ENCODE measurements at places on chromosomes 13 and 19. TPM values are rescaled to one million over a fixed set of nuclear protein-coding genes. Genes with fewer than 3 reads are reported as not detected.

DNA sequence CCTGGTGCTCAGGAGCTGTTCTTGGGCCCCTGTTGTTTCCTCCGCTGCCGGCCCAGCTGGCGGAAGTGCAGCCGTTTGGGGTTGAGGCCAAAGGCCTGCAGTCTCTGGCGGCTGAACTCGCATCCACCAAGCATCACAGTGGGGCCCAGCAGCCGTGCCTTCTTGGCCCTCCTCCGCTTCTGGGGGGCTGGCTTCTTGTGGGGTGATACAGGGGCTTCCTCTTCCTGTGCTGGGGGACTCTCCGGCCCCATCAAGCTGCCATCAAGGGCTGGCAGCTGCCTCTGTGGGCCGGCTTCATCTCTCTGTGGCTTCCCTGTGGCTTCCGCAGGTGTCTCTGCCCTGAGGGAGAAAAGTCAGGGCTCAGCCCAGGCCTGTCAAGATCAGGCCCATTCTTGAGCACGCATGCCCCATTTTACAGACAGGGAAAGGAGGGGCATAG is 10.3 kb downstream of the ATG4D start:
- DNase-seq, result no peak

LCP1 gene
- 3.4 TPM for total RNA-seq

GRCh38 chr13:30341815-30342570 is 34.6 kb upstream of the KATNAL1 start:
- DNase-seq, result no peak

FARSA gene
- total RNA-seq, result 74.7 TPM

GRCh38 chr13:76012091-76012721 is 376.1 kb downstream of the LMO7 start:
- no peak for DNase-seq

PGPEP1 gene
- total RNA-seq, result 27.6 TPM

GRCh38 chr19:807627-808422 is 10.6 kb downstream of the PTBP1 start:
- DNase-seq, result no peak

PLK5 gene
- total RNA-seq, result 0.23 TPM

DNA sequence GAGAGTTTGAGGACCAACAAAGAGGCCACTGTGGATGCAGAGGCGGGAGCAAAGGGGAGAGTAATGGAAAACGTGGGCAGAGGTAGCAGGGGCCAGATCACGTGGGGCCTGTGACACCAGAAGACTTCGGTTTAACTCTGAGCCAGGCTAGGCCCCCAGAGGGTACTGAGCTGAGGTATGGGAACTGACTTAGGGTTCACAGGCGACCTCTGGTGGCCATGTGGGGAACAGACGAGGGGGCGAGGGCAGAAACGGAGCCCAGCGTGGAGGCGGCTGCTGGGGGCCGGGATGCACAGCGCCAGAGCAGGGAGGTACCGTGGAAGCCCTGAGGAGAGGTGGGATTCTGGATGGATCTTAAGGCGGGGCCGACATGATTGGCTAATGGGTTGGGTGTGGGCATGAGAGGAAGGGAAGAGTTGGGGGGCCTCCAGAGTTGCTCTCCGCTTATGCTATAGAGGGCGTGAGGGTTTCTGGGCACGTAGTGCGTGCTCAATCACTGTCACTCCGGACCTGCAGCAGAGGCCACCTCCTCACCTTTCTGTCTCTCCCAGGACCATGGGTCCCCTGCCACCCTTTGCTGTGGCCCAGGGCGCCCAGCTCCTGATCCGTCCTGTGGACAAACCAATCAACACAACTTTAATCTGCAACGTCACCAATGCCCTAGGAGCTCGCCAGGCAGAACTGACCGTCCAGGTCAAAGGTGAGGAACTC is 13.7 kb downstream of the PVR start:
- DNase-seq, result peak; percentile 90

DNA sequence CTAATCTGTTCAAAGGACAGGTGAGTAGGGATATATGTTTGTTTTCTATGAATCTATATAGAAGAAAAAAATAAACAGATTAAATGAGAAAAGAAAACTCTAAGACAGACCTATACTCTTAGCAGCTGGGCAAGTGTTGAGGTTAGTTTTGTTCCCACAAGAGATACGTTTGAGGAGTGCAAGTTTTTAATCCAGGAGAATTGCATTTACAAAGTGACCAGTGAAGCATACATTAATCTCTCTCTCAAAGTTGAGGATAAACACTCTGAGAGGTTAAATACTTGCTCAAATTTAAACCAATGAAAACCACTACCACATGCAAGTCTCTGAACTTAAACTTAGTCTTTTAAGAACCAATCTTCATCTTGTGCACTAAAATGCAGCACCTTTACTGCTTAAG is 930.5 kb upstream of the MIR17HG start:
- no peak for DNase-seq

DNA sequence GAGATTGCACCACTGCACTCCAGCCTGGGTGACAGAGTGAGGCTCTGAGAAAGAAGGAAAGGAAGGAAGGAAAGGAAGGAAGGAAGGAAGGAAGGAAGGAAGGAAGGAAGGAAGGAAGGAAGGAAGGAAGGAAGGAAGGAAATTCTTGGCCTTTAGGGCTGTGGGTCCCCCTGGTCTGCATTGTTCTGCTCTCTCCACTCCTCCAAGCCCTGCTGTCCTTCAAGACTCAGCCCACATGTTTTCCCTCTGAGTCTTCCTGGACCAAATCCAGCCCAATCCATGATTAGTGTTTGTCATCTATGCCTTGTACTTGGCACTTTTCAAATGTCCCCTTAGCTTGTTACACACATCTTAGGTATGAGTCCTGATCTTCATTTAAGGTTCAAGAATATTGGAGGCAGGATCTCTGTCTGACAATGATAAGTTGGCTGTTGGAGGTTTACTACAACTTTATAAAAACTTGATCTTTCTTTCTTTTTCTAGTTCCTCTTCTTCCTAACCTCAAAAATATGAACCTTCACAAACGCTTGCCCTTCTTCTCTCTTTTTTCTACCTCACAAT is 48.8 kb upstream of the INTS6 start:
- no peak for DNase-seq

DNA sequence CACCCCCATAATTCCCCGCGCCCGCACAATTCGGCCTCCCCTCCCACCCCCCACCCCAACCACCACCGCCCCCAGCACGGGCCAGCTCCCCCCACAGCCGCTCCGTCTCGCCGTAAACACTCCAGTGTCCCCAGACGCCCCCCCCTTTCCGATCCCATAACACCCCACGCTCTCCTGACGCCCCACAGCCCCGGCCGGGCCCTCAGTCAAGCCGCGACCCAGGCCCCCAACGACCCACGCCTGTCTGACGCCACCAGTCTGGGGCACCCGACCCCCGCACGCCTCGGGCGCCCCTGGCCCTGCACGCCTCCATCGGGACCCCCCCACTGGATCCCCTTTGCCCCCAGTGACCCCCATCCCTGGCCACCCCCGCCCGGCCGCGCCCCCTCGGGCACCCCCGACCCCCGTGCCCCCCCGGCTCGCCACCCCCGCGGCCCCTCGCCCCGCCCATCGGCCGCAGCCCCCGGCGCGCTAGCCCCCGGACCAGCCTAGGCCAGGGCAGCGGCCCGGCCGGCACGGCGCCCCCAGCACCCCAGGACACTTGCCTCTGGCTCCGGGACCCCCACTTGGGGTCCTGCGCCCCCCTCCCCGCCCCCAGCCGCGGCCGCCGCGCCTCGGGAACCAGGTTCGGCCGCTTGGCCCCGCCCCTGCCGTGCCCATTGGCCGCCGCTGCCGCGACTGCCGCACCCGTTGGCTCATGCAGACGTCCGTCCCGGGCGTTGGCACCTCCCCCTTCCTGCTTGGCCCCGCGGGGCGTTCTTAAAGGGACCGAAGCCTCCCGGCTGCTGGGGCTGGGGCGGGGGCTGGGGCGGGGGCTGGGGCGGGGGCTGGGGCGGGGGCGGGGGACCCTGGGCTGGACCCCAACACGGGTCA is at the start of gene FKBP8:
FKBP8 (minus strand) TSS at position 633 of the 873 bp plus-strand sequence. CDS start 1,603 bp downstream, outside the sequence.
- DNase-seq, result peak; percentile 97

DNA sequence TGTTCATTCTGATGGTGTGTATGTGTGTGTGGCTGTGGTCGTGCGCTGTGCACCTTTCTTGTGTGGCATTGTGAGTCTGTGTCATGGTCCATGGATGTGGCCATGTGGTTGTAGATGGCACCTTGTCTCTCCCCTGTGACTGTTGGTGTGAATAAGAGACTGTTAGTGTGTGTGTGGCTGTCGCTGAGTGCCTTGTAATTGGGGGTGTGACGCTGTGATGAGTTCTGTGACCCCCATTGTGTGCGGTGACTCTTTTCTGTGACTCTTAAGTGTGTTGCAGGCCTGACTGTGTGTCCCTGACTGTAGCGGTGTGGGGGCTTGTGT is 804 bp downstream of the PLPPR2 start:
- DNase-seq, result no peak

DNA sequence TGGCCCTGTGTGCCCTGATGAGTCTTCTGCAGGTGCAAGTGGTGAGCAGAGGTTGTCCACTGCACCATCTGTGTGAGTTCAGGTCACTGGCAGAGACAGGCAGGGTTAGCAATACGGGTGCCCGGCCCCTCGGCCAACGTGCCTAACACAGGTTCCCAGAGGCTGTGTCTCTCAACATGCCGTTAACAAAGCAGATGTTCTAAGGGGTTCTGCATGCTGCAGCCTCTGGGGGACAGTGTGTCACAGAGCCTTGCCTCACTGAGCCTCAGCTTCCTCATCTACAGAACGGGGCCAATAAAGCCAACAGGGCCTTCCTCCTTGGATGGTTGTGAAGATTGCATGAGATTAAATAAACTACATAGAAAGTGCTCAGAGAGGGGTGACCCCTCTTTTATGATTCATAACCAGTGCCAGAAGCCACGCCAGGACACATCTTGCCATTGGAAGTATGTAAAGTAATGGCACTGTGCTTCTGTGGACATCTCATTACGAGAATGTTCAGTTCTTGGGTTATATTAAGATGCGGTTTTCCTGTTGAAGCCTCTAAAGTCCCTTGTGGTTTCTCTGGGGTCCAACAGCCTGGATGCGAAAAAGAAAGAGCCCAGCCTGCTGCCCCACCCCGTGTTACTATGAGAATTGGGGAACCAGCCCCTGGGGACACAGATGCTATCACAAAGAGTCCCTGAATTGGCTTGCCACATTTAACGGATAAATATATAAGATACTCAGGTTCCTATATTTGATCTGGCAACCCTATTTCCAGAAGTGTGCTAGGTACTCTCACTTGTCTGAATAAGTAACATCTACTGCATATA is 11.2 kb upstream of the ARHGEF18 start:
- no peak for DNase-seq

ZNF763 gene
- total RNA-seq, result 0.87 TPM

- no peak for DNase-seq
Observed at GRCh38 chr19:328025-328505, 16.5 kb downstream of the MIER2 start.

- DNase-seq, result peak; percentile 78
Observed at GRCh38 chr19:35268536-35269437, at the start of gene USF2. Gene USF2, plus strand, starts transcription at chr19:35268962. Its CDS starts 140 bp downstream, at chr19:35269102.

ZNF266 gene
- 13.9 TPM for total RNA-seq

DNA sequence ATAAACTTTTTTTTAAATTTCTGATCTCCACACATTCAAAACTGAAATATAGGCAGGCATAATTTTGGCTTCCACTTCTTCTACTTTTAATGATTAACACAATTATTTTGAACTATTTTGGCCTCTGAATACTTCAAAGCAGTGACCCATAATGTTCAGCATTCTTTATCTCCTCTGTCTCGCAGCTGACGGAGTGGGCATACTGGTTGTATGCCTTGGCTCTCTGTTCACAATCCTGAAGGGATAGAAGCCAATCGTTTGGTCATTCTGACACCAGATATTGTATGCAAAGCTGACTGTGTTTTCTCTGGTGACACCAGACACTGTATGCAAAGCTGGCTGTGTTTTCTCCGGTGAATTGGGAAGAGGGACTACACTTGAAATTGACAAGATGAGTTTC is 833.0 kb downstream of the EFNB2 start:
- DNase-seq, result no peak

FAAP24 gene
- total RNA-seq, result 1.6 TPM

DNA sequence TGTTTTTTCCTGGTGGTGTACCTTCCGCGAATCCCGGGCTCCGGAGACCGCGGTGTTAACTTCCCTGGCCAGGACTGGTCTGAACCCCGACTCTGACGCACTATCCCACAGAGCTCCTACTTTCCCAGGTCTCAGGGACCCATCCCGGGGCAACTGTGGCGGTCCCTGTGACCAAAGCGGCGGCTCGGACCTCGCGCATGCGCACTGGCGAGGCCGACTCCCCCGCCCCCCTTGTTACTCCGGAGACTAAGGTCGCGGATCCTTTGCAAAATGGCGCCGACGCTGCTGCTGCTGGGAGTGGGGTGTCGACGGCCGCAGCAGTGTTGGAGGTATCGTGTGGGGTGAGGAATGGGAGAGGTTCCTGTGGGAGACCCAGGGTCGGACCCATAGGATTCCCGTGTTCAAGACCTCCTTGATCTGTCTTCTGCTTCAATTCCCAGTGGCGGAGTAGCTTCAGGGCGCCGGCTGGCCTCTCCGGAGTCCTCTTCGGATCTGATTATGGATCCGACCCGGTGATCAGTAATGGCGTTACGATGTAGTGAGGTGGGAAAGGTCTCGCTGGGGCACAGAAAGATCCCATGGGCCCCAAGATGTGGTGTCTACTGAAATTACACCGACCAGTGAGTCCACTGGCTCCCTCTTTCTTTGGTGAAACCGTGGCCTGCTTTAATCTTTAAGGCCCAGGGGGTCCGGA is 66.6 kb upstream of the ZNF527 start:
- no peak for DNase-seq

CEACAM8 gene
- not detected for total RNA-seq

- peak; percentile 60 for DNase-seq
Observed at GRCh38 chr19:30557927-30558557, 185.9 kb downstream of the ZNF536 start.

DNA sequence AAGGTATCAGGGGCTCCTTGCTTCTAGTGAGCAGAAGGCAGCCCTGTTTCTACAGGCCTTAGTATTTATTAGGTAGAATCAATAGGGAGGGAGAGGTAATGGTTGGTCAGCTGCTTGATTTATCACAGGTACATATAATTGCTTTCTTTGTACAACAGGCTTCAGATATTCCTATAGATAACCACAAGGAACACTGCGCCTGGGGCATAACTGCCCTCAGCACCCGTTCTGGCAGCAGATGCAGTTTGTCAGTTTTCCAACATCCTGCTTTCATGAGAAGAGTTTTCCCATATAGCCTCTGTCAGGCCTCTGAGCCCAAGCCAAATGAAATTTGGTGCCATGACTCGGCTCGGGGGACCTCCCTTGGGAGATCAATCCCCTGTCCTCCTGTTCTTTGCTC is 12.4 kb upstream of the ZNF486 start:
- DNase-seq, result no peak

TEX29 gene
- not detected for total RNA-seq
